ENCODE measurements at places on chromosomes 5 and 9. TPM values are rescaled to one million over a fixed set of nuclear protein-coding genes. Genes with fewer than 3 reads are reported as not detected.
A peak's percentile ranks its signal among the peaks of the same experiment; 100 is the strongest.

DNA sequence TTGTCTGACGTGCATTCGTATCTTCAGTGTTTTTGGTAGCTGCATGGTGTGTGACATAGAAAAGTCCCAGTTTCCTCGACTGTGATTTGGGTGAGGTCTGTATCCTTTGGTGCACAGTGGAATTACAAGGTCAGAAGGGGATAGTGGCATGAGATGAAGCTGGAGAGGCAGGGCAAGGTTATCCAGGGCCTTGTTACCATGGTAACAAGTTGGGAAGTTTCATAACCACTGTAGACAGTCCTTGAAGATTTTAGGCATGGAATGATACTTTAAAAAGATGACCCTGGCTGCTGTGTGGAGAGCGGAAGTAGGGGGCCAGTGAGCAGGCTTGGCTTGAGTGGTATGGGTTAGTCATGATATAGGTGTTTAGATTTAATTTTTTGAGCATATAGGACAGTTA, 11.9 kb downstream of the EHMT1 start:
- ATAC-seq, result no peak

- peak; percentile 35 for ATAC-seq
Measured at GRCh38 chr5:161105525-161105924, 253.5 kb upstream of the ATP10B start.

GRCh38 chr5:123099514-123100151, 10.6 kb downstream of the PRDM6 start:
- ATAC-seq, result no peak

GRCh38 chr5:100846772-100847171, 56.3 kb downstream of the ST8SIA4 start:
- no peak for ATAC-seq

DNA sequence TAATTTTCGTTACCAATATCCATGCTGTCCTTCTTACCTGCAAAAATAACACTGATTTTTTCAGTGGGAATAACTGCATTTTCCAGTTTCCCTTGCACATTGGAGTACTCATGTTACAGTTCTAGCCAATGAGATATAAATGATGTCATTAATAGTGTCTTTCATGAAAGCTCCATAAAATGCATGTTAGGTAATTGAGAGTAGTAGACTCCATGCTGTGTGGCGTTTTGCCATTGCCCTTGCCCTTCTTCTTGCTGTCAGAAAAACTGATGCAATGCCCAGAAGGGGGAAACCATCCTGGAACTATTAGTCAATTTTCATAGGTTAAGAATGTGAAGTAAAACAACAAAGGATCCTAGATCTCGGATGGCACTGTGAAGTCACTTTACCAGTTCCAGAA, 1765.3 kb downstream of the EFNA5 start:
- no peak for ATAC-seq

GRCh38 chr9:111297066-111297824, 32.8 kb downstream of the OR2K2 start:
- no peak for ATAC-seq

DNA sequence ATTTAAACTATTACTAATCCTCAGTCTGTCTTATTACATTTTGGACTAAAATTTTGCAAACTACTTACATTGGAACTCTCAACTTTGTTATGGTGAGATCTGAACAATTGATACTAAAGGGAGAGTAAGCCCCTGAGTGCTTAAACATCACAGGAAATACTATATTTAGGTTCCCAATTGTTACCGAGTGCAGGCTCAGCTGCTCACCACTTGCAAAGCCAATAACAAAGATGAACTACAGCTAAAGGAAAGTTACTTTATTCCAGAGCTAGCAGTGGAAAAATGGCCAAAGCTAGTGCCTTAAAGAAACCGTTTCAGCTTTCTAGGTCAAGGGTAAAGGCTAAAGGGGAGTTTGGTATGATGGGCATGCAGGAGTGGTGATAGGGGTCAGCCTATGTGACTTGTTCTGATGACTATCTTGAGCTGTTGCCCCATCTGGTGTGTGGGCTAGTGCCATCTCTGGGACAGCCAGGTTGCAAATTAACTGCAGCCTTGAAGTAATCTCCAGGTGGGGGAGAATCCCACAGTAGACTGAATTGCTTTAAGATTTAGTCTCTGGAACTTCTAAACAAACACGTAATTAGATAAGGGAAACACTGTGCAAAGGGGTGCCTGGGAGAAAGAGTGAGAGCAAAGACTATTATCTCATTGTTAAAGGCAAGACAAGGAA, 7.8 kb upstream of the NDUFB6 start:
- no peak for ATAC-seq

DNA sequence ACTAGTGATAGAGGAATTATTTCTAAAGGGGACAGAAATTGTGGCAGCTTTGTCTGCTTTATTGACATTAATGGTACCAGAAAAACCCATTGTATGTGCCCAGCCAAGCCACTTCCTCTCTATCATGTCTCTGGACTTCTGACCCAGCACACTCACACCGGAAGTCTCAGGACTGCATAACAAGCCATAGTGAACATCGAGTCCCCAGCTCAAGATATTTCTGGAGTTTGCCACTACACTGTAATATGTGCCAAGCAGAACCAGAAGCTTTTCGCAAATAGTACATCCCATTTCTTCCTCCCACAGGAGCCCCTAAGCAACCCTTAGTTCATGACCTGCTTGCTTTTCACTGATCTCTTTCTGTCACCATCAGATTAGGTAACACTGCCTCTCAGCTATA, 187.4 kb upstream of the GHR start:
- ATAC-seq, result peak; percentile 60

Gene SLC34A1
- total RNA-seq, result not detected

Gene OR1J4
- not detected for total RNA-seq

Gene GPRIN1
- total RNA-seq, result 0.72 TPM
